SK-N-SH (cell line): ENCODE measurements at places on chromosomes 4 and X. TPM values are rescaled to one million over a fixed set of nuclear protein-coding genes. Genes with fewer than 3 reads are reported as not detected.

The AVPR2 gene
- polyA plus RNA-seq: not detected in 2 replicates

DNA sequence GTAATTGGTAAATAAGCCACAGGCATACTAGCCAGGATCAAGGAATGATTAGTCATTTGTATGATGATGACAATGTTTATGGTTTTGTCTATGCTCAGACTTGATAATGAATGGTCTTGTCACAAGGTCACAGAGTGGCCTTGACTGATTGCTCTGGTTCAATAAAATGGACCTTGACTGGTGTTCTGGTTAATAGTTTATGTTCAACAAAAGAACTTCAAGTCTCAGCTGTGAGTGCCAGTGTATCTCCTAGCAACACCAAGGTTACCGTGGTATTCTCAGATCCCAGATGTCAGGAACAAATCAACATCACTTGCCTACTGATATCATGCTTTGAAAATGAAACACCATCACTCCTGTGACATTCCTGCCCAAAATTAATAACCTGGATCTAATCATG, 16.3 kb upstream of the LRAT start:
- no peak for DNase-seq

DNA sequence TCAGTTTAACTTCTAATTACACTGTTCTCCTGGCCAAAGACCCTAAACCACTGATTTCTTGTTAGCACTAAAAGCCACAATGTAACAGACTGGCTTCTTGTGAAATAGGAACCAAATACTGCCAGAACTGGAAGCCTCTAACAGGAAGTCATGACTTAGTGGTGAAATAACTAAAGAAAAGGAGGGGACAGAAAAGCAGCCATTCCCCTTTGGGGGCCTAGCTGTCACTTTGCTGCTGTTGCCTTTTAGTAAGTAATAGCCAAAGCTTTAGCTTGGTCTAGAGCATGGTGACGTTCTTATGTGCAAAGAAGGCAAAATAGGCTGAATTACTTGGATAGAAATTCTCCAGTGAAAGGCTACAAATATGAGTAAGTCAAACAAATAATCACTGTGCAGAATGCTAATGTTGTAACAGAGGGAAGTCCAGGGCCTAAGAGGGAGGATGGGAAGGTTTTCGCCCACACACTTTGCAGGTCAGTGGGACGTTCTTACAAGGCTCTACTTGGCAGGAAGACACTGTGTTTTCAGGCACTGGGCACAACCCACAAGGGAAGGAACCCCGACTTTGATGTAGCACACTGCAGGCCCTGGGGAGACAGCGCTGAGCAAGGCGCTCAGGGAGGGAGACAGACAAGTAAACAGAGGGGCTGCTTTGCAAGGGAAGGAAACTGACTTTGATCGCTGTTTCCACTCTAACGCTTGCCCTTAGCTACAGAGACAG, 16.7 kb downstream of the GAB3 start:
- no peak for DNase-seq

GRCh38 chr4:156401371-156401770, 447.7 kb upstream of the CTSO start:
- DNase-seq: no peak

The NELFA gene
- 17.3 and 26.8 TPM in 2 replicates for polyA plus RNA-seq

DNA sequence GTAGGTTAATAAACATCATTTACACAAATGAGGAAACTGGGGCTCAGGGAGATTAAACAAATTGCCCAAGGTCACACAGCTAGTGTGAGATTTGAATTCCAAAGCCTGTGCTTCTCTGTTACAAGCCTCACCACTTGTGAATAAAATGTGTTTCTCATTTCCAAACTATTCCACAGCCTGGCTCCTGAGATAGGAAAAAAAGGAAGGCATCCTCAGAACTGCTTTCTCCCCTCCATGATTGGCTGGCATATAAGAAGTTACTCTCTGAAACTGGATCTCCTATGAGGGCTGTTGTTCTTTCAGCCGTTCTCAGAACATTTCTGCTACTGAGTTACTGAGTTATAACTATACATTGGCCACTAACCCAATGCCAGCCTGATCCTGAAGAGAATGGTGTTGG, 237.9 kb downstream of the MAML3 start:
- no peak for DNase-seq

GRCh38 chr4:151743128-151743854, 17.5 kb downstream of the GATB start:
- DNase-seq: no peak

The TCEAL8 gene
- polyA plus RNA-seq: 36.5 and 43.5 TPM in 2 replicates

GRCh38 chr4:92516450-92516849, 212.7 kb downstream of the GRID2 start:
- no peak for DNase-seq

DNA sequence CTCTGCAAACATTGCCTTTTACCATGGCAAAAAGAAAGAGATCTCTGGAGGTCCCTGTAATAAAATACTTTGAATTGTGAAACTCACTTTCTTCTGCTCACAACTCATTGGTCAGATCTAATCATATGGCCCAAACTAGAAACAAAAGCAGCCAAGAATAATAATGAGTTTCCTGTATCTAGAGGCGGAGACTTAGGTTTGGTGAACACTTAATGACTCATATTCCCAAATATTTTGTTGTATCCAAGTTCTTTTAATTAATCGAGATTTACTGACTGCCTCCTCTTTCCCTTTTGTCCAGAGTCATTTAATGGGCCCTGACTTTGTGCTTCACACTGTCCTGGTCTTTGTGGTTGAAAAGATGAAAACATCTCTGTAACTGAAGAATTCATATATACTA, 190.6 kb downstream of the CCSER1 start:
- DNase-seq: no peak
